NCI-H2171 (cell line): ENCODE measurements at places on chromosomes 13 and 19.

DNA sequence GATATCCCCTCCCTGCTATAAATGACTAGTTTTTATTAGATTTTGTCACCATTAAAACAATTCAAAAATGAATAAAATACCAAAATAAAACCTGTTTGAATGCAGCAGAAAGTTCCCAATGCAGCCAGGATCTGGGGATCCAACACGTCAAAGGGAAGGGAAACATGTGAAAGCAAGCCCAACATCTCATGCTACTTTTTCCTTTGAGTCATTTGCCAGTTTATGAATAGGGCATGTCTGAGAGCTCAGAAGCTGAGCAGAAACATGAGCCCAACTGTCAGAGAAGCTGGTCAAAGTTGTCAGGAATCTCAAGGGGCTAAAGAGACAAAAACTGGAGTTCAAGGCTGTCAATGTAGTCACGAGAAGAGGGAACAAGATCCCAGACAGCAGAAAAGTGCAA is 526.4 kb downstream of the KLF5 start:
- DNase-seq: no peak

- DNase-seq: no peak
Observed at GRCh38 chr13:59780058-59780457, 383.7 kb downstream of the DIAPH3 start.

DNA sequence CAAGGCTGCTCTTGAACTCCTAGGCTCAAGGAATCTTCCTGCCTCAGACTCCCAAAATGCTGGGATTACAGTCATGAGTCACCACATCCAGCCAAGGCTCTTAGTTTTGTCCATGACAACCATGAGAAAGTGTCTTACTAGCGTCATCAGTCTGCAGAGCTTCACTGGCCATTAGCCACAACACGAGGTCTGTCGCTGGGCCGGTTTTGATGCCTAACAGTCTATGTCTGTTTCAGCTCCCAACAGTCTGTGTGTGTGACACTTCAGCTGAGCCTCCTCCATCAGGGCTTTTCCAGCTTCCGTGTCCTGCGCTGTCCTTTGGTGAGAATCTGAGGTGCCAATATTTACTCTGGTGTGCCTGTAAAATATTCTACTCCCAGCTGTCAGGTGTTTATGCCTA is 47.6 kb downstream of the CEP89 start:
- no peak for DNase-seq

DNA sequence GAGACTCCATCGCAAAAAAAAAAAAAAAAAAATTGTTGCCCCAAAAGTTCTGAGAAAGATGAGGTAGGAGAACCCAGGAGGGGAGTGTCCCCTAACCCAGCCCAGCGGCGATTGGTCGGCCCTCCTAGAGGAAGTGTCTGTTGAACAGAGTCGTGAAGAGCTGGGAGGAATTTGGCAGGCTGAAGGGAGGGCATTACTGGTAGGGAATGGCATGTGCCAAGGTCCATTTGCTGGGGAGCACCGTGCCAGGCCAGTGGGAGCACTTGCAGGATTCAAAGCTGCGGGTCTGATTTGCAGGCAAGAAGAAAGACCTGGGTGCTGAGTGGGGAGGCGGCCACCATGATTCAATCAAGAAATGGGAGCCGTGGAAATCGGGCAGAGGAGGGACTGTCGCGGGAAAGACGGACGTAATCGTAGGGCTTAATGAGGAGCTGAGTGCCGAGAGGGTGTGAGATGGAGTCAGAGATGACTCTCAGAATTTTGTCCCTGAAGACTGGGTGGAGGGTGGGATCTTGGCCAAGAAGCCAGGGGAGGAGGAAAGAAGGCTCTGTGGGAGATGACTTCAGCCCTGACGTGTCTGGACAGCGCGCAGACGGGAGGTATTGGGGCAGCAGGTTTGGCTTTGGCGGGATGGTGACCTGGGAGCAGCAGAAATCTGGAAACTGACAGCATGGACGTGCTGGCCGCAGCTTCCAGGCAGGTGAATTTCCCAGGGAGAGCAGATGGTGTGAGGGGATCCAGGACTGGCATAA is 15.4 kb downstream of the CERS4 start:
- no peak for DNase-seq

DNA sequence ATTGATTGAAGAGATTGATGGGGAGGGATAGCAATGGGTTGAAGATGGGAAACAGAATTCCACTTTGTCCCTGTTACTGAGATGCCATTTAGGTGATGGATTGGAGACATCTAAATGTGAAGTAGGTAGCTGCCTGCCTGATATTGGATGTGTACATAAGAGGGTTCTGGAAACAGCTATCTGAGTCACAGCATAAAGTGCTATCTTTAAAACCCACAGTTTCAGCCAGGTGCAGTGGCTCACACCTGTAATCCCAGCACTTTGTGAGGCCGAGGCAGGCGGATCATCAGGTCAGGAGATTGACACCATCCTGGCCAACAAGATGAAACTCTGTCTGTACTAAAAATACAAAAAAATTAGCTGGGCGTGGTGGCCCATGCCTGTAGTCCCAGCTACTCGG is 72.6 kb downstream of the DNAJC3 start:
- DNase-seq: no peak

GRCh38 chr13:19089315-19089714 is 92.3 kb downstream of the TUBA3C start:
- no peak for DNase-seq

GRCh38 chr19:708154-709143 is at the start of gene PALM:
Gene PALM (plus strand): TSS chr19:708935. CDS start chr19:709147, 212 bp downstream.
- peak; percentile 33 for DNase-seq

DNA sequence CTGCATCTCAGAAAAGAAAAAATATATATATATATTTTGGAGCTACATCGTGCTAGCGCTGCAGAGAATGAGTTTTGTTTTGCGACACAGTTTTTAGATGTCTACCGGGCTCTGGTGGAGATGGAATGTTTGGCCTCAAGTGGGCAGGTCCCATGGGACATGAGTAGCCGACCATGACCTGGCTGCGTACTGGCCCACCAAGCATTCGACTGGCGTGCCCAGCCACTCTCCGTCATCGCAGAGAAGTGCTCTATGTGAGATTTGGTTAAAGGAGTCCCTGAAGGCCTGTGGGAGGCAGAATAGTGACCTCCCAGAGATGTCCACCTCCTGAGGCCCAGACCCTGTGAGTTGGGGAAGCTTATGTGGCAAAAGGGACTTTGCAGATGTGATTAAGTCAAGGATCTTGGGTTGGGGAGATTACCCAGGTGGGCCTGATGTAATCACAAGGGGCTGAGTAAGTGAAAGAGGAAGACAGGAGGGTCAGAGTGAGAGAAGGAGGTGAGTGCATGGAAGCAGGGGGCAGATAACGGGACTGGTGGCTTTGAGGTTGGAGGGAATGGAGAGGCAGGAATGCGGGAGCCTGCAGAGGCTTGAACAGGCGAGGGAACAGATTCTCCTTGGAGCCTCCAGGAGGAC is 821 bp upstream of the LILRB4 start:
- no peak for DNase-seq

GRCh38 chr19:12720851-12721655 is 2.7 kb downstream of the TNPO2 start:
- no peak for DNase-seq

DNA sequence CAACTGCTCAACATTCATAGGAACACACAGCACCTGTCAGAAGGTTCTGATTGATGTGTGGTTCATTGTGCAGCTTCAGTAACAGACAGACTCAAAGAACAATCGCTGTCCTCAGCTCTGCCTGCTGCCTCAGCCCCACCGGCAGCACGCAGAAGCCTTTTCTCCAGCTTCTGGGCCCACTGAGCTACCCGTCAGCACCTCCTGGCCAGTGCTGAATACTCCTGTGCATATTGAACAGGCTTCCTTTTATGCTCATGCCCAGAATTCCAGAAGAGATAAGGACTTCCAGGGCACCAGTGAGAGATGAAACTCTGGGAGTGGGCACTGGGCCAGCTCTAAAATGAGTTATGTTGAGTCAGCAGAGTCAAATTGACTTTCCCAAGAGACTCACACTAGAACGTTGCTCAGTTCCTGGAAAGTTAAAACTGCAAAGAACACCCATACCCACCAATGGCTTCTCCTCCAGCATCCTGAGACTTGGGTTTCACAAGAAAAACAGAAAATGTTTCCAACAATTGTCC is 119.3 kb downstream of the COL4A1 start:
- no peak for DNase-seq

GRCh38 chr13:76816394-76816793 is 69.8 kb downstream of the KCTD12 start:
- no peak for DNase-seq

DNA sequence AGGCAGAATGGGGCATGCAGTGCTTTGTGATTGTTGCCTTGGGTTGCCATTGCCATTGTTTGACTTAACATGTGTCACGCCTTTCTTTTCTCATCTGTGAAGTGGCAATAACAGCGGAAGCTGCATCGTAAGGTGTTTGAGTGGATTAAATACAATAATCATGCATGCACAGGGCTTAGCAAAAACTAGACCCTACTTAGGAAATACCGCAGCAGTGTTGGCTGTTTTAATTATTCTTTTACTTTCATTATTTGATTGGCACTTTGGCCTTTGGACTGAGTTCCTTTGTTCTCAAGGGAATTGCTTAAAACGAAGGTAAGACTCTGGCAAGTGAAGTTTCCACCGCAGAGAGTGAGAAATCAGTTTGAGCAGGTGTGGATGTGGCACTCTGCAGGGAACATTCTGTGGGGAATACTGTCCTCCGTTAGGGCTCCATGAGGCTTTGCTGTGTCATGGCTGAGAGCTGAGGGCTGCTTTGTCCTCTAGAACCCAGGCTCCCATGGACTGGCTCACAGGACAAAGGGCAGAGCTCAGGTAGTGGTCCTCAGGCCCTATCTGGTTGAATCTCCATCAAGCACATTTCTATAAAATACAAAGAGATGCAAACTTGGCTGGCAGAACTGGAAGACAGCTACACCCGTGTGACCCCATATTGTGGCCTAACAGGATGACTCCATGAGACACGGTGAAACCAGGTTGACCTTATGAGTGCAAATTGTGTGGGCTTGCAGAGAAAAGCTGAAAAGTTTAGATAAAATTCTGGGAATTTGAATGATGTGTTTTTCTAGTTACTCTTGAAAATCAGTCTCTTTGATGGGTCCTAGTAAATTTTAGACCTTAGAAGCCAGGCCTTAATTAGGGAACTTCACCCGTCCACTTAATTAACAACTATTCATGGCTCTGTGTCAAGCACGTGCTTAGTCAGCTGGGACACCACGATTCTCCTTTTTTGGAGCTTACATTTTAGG is 407.2 kb downstream of the KCNRG start:
- no peak for DNase-seq

DNA sequence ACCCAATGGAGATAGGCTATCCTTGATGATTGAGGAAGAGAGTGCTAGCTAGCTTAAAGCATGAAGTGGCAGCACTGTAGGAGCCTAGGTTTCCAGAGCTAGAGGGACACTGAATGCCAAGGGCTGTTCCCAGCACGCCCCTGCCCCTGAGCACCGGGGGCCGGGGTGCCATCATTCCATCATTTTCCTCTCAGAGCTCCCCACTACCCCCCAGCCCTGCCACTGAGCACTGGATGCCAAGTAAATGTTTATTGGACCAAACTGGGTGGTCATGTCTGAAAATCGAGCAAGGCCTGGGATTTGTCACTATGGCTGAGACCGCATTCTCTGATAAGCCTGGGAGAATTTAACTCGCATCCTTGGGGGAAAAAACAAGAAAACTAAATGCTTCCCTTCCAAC is 142.8 kb downstream of the STK24 start:
- DNase-seq: no peak

DNA sequence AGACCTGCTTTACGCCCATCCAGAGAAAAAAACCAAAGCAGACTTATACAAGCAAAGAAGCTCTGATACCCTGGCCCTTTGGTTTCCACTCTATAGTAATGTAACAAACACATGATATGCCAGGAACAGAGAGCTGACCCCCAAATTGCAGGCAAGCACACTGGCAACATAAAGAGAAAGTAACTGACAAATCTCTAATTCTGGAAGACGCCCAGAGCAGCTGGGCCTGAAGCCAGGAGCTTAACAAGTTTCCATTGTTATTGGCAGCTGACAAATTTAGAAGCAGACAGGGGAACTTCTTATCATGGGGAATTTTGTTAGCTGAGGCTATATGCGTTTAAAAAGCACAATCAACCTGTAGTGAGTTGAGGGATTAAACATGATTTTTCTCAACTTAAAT is 158.0 kb downstream of the DLEU7 start:
- peak; percentile 27 for DNase-seq

DNA sequence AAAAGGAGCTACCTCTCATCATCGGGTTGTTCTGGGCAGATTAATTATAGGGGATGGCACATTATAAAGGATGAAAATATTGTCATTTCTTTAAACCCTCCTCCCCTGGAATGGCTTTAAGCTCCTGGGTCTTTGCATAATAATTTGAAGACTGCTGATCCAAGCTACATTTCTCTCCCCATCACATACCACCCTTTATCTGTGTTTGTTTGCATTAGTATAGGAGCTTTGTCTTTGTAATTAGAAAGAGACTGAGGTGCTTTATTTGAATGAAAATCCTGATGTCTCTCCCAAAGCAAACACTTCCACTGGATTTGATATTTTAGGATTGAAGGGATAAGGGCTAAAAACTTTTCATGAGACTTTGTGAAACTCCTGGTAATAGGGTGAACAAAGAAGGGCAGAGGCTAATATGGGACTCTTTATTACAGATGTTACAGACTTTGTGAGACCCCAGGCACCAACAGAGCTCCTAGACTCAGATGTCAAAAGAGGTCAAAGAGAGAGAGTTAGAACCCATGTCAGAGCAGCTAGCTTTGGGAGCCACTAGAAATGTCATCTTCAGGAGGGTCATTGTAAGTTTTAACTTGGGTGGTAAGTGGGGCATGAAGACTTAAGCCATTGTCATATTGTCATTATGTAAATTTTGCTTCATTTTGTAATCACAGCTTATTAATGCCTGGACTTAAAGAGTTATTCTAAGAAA is 75.3 kb upstream of the RXFP2 start:
- no peak for DNase-seq

DNA sequence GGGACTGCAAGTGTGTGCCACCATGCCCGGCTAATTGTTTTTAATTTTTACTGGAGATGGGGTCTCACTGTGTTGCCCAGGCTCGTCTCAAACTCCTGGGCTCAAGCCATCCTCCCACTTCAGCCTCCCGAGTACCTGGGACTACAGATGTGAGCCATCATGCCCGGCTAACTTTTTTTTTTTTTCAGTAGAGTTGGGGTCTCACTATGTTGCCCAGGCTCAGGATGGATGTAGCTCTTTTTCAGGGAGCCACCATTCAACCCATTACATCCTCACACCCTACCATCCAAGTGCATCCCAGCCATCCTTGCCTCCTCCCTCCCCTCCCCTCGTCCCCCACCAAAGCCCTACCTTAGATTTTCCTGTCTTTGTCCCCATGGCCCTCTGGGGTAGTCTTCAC is 14.9 kb downstream of the CELF5 start:
- no peak for DNase-seq

DNA sequence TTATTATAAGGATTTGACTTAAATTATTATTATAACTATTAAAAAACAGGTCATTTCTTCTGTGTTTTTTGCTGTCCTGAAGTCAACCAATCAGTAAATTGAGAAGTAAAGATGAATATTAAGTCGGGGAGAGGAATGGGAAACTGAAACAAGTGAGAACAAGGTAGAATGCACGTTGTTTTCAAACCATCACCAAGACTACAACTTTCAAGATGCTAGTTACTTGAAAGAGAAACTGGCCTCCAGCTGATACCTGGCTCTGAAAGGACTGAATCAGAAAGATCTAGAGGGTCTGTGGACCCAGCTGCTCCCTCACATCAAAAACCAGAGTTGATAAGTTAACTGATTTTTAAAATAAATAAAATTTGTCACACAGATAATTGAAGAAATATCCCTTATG is 1301.5 kb upstream of the ATXN8OS start:
- DNase-seq: no peak
